Cortex of kidney (tissue), 1 donor: ENCODE measurements at places on chromosomes 6 and 20.

DNA sequence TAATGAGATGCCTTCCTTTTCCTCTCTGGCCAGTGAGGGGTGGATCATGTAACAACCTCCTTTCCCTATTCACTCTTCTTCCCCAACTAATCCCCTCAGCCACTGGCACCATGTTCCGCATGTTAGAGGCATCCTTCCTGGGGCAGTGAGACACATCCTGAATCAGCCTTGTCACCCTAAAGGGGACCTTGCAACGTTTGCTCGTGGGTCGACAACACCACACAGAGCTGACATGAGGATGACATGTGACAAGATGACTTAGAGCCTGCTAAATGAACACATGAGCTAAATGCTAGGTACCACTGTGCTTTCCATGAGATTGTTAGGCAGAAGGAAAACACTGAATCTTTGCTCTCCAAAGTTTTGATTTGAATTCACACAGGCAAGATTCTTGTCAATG, 129.2 kb downstream of the ATXN1 start:
- no peak for DNase-seq

DNA sequence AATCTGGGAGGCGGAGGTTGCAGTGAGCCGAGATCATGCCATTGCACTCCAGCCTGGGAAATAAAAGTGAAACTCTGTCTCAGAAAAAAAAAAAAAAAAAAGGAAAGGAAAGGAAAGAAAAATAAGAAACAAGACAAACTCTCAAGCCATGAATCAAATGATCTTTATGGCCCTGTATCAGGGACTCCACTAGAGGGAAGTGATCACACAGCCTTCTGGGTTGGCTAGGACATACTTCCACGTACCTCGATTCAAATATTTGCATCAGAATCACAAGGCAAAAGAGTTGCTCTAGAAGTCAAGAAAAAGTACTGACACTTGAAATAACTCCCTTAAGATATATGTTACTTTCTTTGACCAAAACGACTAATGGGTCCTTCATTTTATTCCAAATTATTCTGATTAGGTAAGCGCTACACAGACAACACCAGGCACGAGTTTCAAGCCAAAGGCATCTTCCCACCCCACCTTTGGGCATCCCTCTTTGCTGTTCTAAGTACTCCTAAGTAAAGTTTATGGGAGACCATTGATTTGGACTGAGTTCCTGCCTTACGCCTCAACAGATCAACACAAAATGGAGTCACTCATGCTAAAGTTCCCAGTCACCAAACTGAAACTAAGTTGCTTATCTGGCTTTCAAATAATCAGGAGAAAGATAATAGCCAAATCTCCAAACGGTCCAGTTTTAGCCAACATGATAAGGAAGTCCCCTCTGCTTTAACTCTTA, 77.5 kb upstream of the NT5E start:
- no peak for DNase-seq

DNA sequence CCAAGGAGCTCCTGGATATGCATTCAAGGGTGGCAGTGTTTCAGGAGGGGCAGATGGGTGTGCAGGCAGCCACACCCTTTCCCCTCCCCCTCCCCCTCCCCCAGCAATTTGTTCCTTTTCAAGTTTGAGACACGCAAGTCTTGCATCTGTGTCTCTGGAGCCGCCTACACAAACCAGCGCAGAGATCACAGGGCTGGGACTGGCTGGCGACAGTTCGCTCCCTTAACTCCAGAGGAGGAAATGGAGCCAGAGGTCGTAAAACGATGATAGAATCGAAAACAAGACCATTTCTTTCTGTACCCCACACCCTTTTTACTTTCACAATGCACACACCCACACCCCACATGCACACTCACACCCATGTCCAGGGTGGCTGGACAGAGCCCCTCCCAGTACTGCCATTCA, 163.1 kb downstream of the LY86 start:
- no peak for DNase-seq

DNA sequence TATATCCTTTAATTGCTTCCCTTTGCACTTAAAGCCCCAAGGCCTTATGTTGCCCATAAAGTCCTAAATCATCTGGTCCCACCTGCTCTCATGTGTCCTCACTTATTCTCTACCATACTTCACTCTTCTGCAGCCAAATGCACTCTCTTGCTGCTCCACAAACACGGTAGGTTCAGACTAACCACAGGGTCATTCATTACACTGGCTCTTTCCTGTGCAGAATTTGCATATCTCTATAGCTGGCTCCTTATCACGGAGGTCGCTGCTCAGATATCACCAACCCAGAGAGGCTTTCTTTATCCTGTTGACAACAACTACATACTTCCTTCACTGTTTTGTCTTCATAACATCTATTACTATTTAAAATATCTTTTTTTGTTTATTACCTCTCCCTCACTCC, 86.8 kb downstream of the MOXD1 start:
- no peak for DNase-seq

- DNase-seq: no peak
These were observed 92.7 kb upstream of the LY86 start for GRCh38 chr6:6495851-6496250.

DNA sequence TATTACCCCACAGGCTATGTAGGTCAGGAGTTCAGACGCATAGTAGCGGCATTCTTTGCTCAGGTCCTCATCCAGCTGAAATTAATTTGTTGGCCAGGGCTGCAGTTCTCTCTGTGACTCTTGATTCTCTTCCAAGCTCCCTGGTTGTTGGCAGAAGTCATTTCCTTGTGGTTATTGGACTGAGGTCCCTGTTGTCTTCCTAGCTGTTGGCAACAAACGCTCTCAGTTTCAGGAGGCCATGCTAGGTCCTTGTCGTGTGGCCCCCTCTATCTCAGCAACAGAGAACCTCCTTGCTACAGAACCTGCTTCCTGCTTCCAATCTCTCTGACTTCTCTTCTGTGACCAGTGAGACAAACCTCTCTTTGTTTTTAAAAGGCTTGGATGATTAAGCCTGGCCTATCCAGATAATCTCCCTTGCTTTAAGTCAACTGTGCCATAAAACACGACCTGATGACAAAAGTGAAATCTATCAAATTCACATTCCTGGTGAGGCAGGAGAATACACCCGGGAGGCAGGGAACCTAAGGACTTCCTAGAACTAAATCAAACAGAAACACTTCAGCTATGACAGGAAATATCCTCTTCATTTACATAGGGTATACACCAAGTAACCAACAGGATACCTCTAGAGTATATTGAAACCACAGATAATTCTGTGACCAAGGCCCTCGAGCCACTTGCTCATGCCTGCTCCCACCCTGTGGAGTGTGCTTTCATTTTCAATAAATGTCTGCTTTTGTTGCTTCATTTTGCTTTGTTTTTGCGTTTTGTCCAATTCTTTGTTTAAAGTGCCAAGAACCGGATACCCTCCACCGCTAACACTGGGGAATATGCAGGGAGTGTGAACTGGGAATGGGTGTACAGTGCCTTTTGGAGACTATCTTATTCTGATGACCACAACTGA, 196.0 kb downstream of the BTBD3 start:
- DNase-seq: no peak
